ENCODE measurements at places on chromosomes 4 and X.

GRCh38 chr4:112813790-112814189, 176.8 kb downstream of the LARP7 start:
- DNase-seq: no peak

DNA sequence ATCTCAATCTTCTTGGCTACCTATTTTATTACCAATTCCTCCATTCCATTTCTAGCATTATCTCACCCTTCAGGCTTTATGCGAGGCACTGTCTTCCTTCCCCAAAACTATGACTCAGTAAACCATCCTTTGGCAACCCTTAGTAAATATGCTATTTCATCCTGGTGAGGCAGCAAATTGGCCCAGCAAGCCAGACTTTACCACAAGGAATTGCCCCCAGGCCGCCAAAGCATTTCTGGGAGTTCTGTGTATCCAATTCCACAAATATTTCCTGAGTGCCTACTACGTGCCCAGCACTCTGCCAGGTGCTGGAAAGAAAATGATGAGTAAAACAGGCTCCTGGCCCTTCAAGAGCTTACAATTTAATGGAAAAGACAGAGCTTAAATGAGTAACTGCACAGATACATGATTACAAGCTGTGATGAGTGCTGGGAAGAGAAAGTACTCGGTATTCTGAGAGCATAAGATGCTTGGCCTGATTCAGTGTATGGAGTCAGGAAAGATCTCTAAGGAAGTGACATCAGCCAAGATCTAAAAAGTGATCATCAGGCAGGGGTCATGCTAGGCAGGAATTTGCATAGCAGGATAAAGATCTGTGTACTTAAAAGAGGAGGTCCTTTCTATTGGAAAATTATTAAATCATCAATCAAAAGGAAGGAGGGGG, 193.8 kb downstream of the ADAMTS3 start:
- no peak for DNase-seq

GRCh38 chr4:107258359-107258758, 222.2 kb upstream of the DKK2 start:
- DNase-seq: no peak

GRCh38 chrX:123899701-123900100, 39.8 kb downstream of the XIAP start:
- DNase-seq: no peak

GRCh38 chrX:104972737-104973136, 247.8 kb downstream of the TEX13A start:
- no peak for DNase-seq

GRCh38 chr4:152408514-152409327, 127.2 kb downstream of the FBXW7 start:
- no peak for DNase-seq

DNA sequence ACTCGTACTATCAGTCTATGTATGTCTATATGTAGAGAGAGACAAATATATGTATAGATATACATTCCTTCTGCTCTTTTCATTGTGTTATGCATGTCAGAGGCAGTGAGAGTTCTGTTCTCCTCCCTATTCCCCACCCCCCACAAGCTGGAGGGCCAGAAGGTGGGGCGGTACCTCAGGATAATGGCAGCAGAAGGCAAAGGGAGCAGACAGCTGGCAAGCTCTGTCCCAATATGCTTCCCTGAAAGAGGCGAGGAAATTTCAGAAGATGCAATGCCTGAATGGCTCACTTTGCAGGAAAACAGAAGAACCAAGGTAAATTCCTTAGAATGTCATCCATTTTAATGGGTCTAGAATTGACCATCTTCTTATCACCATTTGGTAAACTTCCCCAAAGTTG, 114.4 kb downstream of the NAA11 start:
- no peak for DNase-seq

DNA sequence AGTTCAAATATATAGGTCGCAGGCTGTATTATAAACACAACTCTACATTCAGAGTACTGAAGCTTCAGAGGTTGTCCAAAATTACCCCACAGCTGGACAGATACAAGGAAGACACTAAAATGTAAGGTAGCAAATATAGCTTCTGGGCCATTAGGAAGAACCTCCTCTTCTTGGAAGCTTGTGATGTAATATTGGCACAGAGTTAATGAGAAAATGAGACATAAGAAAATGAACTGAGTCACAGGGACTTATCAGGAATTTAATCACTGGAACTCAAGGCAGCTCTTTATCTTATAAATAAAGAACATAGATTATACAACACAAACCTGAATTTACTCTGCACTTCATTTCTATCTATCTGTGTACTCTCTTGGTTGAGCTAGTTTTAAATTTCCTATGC, 344.7 kb downstream of the PCDH10 start:
- no peak for DNase-seq

- no peak for DNase-seq
These were observed 8.0 kb upstream of the NAT8L start for GRCh38 chr4:2051086-2051485.

GRCh38 chr4:33649471-33649870, 2594.8 kb downstream of the ARAP2 start:
- no peak for DNase-seq

GRCh38 chr4:180696460-180697092, 1546.6 kb upstream of the TENM3 start:
- DNase-seq: no peak

- no peak for DNase-seq
These were observed 13.6 kb downstream of the ADAMTS3 start for GRCh38 chr4:72555377-72555831.
